ENCODE measurements at places on chromosomes 5 and 9.

GRCh38 chr9:83794051-83794450, 23.5 kb downstream of the GKAP1 start:
- DNase-seq, result no peak

DNA sequence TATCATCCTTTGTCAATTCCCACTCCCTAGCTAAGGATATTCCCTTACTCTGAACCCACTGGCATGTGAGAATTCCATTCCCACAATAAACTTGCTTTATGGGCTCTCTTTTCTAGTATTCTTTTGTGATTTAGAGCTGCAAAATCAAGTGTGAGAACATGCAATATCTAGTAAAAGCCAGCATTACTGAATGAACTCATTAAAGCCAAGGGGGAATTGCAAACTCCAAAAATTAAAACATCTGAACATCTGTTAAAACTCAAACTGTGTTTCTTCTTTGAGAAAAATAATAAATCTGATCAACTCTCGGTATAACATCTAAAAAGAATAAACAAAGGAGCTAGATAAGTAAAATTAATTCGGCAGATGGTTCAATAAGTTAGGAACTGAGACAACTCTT, 53.1 kb upstream of the MPDZ start:
- no peak for DNase-seq

DNA sequence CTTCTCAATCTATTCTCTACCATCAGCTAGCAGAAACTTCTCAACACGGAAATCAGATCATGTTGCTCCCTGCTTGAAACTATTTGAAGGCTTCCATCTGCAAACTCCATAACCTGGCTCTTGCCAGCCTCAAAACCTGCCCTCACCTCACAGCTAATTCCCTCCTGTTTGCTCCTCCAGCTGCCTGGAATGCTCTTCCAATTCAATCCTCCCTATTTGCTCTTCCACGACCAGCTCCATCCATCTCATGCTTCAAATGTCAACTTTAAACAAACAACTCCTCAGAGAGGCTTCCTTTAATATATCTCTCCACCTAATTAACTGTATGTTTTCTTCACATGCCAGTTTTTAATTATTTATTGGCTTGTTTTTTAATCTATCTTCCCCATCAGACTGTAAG, 1.5 kb downstream of the PLAA start:
- DNase-seq, result no peak

DNA sequence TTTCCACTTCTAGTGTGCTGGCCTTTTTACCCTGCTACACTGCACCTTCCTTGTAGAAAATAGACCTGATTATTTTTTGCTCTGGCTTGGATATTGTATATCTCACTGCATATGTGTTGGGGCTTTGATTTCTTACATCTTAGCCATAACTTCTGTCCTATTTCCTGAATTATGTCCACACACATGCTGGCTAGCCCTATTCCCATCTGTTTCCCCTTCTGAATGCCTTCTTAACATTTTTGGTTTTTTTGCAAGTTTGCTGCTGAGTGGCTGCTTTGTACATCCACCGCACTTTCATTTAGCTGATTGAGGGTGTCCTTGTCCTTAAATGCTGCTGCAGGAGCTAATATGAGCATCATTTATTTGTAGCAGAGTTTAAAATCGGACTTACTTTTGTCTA, 26.9 kb downstream of the CFAP95 start:
- DNase-seq, result no peak
